WERI-Rb-1 (cell line): ENCODE measurements at places on chromosomes 4 and X.

- no peak for DNase-seq
Observed at GRCh38 chr4:163330916-163331628, 1.3 kb downstream of the NPY1R start.

GRCh38 chr4:140281828-140282552, 91.5 kb upstream of the SCOC start:
- no peak for DNase-seq

GRCh38 chr4:80104927-80105326, 31.9 kb upstream of the ANTXR2 start:
- no peak for DNase-seq

DNA sequence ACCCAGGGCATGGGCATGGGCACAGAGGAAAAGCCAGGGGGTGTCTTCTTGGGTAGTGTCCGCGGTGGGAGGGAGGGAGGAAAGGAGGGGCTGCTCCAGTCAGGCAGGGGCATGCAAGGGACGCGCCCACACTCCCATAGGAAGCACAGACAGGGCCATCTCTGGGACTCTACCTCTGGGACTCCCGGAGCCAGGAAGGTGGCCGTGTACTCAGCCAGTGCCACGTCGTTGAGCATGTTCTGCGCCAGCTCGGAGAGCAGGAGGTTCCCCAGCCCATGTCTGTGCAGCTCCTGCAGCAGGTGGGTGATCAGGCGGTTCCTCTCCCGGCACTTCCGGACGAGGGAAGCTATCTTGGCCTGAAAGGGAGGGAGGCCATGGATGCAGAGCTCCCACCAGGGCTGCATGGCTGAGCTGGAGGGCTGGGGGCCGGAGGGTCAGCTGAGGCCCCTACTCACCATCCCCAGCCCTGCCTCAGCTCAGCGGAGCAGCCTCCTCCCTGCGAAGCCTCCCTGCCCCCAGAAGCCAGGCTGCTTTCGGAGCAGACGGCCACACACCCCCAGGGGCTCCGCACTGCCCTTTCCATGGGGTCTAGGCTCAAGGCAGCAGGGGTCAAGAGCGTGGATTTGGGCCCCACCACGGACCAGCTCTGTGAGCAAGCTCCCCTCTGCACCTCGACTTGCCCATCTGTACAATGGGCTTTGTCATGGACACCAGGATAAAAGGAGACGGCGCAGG, 44.6 kb downstream of the C4orf50 start:
- peak; percentile 4 for DNase-seq

GRCh38 chrX:13536551-13536950, 32.9 kb upstream of the EGFL6 start:
- no peak for DNase-seq

DNA sequence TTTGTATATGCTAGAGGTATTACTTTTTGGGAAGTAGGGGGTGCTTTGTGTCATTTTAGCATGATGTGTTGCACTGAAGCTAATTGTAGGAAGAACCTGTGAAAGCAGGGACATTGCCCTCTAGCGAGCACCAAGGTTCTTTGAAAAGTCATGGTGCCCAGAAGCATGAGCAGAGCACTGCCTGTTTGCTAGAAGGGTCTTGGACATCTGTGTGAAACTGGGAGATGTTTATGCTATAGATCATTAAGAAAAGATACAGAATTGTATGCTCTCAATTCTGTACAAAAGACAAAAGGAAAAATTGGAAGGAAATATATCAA, 14.7 kb downstream of the GRPR start:
- no peak for DNase-seq

DNA sequence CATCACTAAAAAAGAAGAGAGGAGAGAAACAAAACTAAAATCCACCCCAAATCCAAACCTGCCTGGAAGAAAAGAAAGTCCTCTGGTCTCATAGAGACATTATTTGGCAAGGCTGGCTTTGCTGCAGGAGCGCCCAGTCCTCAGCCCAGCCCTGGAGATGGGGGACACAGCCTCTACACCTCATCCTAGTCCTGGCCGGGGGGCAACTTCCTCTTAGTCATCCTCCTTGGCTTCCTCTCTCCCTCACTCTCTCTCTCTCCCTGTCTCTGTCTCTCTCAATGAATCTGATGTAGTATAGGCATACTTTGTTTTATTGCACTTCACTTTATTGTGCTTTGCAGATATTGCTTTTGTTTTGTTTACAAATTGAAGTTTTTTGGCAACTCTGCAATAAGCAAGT, 55.8 kb upstream of the MAGEB10 start:
- no peak for DNase-seq

GRCh38 chr4:73603271-73603710, 16.9 kb downstream of the RASSF6 start:
- no peak for DNase-seq

DNA sequence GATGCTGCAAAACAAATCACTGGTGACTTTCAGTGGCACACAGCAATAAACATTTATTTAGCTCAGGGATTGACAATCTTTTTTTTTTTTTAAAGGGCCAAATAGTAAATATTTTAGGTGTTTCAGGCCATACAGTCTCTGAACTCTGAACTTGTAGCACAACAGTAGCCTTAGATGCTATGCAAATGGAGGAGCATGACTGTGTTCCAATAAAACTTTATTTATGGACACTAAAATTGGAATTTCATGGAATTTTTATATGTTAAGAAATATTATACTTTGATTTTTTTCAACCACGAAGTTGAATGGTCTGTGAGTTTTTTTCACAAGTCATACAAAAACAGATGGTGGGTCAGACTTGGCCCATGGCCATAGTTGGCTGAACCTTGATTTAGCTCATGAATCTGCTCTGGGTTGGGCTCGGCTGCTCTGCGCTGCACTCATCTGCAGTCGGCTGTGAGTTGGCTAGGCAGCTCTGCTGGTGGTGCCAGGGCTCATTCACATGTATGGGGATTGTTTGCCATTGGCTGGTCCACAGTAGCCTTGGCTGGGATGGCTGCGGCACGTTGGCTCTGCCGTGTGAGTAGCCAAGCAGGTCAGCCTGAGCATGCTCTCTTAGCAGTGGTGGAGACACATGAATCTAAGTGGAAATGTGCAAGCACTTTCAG, 231.7 kb upstream of the PGRMC2 start:
- no peak for DNase-seq

- no peak for DNase-seq
Observed at GRCh38 chr4:133096972-133097371, 52.1 kb upstream of the PCDH10 start.

DNA sequence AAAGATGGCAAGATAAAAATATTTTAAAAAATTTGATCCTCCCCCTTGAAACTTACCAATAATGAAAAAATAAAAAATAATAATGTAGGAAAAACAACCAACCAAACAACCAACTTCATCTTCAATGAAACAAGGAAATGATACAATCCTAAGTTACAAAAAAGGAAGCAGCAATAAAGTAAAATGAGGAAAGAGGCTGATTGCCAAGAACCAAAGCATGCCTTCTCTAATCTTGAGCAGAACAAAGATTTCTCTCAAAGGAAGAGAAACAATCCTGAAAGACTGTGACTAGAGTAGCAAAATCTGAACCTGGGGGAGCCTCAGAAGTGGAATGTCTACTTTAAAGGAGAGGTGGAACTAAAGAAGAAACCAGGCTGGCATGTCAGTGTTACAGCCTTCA, 10.9 kb upstream of the WDFY3 start:
- no peak for DNase-seq

GRCh38 chr4:153731239-153731638, 28.6 kb downstream of the RNF175 start:
- no peak for DNase-seq

- no peak for DNase-seq
Observed at GRCh38 chr4:136103616-136104015, 1428.7 kb downstream of the PCDH18 start.

GRCh38 chrX:105190252-105190853, 30.1 kb downstream of the TEX13A start:
- DNase-seq, result no peak

DNA sequence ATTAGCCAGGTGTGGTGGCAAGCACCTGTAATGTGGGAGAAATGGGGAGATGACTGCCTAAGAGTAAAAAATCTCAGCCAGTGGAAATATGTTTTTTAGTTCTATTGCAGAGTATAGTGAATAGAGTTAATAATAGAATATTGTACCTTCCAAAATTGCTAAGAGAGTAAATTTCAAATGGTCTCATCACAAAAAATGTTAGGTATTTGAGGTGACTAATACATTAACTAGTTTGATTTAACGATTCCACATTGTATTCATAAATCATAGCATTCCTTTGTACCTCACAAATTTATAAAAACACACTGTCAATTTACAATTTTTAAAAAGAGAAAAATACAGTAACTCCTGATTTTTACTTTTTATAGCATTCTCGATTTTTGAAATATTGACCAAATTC, 681.5 kb upstream of the EPHA5 start:
- DNase-seq, result no peak

DNA sequence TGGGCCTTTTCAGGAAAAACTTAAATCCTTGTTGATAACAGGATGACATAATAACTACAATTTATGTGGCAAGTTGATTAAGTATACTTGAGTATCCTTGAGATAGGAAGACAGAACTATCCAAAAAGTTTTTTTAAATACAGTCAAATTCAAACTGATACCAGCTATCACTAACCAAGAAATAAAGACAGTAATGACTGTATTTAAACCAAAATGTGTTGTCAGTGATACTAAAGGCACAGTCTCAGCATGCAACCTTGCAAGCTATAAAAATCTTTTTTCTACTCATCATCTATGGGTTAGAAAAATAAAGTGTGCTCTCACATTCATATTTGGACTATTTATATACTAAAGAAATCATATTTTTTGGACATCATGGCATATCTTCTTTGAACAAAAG, 64.7 kb downstream of the PAPSS1 start:
- no peak for DNase-seq

DNA sequence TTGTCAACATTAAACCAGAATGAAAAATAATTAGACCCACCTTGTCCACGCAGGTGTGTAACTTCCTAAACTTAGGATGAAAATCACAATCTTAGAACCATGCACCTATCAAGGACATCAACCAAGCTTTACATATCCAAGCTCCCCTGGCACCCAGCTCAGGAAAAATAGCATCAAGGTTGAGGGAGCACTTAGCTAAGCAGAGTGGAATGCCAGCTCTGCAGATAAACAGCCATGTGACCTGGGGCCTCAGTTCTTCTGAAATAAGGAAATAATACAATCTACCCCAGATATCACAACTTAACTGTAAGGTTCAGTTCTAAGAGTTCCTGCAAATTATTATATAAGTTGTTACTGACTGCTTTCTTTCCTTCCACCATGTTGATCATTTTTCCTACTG, 64.7 kb downstream of the DHX15 start:
- DNase-seq, result no peak

- no peak for DNase-seq
Observed at GRCh38 chrX:138777230-138777629, 65.7 kb upstream of the FGF13 start.

DNA sequence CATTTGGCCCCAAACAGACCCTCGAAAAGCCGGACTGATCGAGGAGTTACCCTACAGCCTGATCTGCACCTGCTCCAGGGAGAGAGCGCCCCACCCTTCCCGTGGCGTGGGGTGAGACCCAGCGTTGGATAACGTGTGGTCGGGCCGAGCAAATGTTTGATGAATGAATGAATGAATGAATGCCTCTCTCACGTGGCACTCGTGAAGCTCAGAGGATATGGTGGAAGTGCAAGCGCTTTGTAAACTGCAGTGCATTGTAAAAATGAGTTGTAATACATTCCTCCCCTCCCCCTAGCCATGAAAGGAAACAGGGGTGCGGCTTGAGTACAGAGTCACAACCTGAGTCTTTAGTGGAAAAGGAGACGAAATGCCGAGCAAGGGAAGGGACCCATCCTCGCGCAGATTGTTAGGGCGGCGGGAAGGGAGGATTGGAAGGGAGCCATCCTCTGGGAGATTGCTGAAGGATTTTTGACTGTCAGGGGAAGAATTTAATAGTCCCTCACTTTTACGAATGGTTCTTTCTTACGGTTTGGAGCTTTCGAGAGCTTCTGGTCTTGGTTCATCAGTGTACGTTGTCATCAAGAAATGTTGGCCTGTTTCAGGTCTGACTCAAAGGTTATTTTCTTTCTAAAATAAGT, 772 bp upstream of the FBXW7 start:
- DNase-seq, result no peak

GRCh38 chr4:2092669-2093053, 33.5 kb downstream of the NAT8L start:
- DNase-seq, result no peak

DNA sequence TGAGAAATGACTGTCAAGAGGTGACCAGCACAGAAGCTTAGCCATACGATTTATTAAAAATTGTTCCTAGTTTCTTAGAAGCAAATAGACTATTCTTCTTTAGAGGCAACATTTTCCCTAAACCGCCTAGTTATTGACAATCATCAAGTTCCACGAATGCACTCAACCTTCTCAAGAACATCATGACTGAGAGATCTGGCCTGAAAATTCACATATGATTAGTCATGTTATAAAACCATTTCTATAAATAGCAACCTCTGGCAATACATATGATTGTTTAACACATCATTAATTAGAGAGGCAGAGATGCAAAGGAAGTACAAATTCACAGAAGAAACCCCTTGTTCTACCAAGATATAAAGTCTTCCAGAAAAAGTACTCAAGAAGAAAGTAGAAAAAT, 6.7 kb downstream of the NUP62CL start:
- DNase-seq, result no peak

- no peak for DNase-seq
Observed at GRCh38 chr4:83197555-83198235, 83.2 kb upstream of the PLAC8 start.
